ENCODE measurements at places on chromosomes 2 and 18.

DNA sequence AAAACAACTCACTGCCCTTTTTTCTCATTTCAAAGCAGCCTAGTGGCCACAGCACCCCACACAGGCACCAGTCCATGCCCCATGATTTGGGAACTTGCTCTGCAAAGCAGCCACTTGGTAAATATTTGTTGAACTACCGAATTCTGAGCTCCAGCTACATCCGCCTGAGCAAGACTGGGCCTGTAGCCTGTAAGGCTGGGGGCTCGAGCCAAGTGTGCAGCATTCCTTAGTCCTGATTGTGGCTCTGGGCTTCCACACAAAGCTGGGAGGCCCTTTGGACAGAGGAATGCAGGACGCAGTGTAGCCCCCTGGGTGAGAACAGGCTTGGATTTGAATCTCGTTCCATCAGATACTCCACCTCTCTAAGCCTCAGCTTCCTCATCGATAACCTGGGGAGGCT, 88.4 kb downstream of the ACTR2 start:
- no peak for DNase-seq

DNA sequence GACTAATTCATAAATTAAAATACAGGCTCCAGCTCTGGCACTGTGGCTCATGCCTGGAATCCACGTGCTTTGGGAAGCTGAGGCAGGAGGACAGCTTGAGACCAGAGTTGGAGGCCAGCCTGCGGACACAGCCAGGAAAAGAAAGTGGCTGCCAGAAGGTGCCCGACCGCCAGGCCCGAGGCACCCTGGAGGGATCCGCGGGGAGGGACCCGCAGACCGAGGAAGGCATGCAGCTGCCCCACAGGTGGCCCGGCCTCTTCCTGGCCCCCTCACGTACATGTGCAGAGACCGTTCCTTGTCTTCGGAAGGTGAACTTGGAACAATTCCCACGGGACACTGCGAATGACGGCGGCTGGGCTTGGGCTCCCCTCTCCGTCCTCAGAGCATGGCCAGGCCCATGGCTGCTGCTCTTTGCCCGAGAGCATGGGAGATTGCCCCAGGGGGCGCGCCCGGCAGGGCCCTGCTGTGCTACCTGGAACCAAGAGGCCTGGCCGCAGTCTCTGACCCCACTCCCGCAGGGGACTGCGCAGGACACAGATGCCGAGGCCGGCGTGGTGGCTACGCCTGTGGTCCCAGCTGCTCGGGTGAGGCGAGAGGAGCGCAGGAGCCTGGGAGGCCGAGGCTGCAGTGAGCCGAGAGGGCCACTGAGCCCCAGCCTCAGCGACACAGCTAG, 55.6 kb upstream of the IMP4 start:
- DNase-seq, result no peak

DNA sequence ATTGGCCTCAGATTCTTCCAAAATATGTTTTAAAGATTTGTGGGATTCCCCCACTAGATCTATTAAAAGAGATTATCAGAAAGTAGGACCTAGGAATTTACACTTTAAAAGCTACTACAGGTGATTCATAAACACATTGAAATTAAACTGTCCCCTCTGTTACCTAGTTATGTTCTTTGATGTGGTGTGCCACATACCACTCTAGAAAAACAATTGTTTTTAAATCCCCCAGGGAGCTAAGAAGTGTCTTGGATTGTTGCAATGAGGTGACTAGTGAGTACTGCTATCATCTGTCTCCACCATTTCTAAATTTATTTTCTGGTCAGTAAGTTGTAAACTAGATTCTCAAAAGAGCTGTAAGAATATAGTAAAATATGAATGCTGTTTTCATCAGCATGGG, 214.5 kb upstream of the DOK6 start:
- DNase-seq, result no peak

GRCh38 chr2:10281891-10282290, 20.8 kb upstream of the HPCAL1 start:
- DNase-seq, result no peak

DNA sequence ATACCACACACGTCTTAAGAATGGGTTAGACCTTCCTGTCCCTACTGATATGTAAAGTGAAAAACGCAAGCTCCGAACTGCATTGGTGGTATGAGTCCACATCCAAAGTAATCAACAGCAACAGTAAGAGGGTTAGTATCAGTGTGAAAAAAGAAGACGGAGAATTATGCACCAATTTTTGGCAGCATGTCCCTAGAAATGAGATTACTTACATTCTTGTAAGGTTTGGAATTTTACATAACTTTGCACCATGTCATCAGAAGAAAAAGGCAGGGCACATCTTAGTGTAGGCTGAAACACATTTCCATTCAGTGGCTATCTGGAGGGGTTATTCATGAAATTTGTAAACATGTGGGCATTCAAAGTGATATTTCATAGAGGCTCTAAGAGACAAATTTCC, 88.2 kb downstream of the LONRF2 start:
- no peak for DNase-seq

GRCh38 chr2:55399815-55400214, 19.8 kb downstream of the CCDC88A start:
- DNase-seq, result no peak

DNA sequence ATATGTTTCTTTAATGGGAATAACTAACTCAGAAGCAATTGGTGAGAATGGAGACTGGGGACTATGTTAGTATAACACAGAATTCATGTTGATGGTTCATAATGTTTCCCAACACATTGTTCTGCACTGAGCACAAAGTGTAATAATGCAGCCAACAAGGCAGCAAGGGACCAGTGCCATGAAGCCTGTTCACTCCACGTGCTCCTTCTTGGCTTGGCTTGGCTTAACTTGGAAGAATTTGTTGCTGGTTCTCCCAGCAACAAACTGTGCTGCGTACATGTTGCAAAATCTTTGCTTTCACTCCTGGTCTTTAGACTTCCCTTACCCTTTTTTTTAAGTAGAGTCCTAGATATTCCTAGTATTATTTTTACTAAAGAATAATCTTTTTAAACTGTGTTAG, 129.7 kb downstream of the MAP3K20 start:
- no peak for DNase-seq

GRCh38 chr2:102142829-102143449, 393 bp downstream of the IL1R1 start:
- no peak for DNase-seq

DNA sequence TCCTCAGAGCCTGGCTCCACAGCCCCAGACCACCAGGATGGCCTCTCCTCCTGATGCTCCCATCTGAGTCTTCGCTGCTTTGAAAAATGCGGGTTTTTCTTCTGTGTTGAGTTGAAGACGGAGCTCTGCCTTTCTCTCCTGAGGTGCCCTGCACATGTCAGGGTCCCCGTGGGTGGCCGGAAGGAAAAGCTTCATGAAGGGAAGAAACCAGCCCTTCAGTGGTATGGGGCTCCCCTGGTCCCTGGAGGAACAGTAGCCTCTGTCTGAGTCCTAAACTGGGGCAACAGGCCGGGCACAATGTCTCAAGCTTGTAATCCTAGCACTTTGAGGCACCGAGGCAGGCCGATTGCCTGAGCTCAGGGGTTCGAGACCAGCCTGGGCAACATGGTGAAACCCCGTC, 54.7 kb upstream of the CAB39 start:
- no peak for DNase-seq

- no peak for DNase-seq
Observed at GRCh38 chr2:174780191-174780840, 16.0 kb upstream of the CHRNA1 start.

DNA sequence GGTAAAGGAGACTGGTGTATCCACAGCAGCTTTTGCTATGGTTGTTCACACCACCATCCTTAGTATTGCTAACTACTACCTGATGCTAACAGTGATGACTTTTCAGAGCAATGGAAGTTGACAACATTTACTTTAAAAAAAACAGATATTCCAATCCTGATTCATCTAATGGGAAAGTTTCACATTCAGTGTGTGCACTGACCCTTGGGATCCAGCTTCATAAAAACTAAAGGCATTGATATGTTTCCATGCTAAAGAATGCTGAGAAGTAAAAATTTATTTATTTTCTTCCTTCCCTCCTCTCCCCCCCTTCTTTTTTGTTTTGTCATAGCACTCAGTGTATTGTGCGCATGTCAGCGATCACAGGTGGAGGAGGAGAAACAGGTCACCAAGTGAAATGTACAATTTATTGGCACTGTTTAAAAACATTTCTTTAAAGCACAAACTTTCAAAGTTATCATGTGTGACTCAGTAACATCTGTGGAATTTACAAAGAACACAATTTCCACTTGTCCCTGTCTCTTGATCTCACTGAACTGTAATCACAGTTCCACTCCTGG, 229.9 kb downstream of the ALK start:
- no peak for DNase-seq

Data from KG1 (cell line).